ENCODE measurements at places on chromosomes 3 and 15. TPM values are rescaled to one million over a fixed set of nuclear protein-coding genes. Genes with fewer than 3 reads are reported as not detected.

Gene INKA1
- total RNA-seq: 5.2 TPM

Gene UBE3A
- 118 TPM for total RNA-seq

Gene PLSCR2
- total RNA-seq: not detected

Gene GP9
- total RNA-seq: not detected

Gene TIMP4
- total RNA-seq: 0.12 TPM

Gene PDIA3
- total RNA-seq: 317 TPM

Gene ACSBG1
- 9.9 TPM for total RNA-seq

Gene PLXND1
- 54.7 TPM for total RNA-seq

Gene PEX5L
- total RNA-seq: not detected

Gene EAF1
- total RNA-seq: 18.9 TPM

Gene TRPC1
- total RNA-seq: 56.0 TPM

Gene ADAMTS9
- total RNA-seq: not detected

Gene ITIH1
- not detected for total RNA-seq

Gene NRROS
- total RNA-seq: 11.6 TPM

Gene SCN11A
- not detected for total RNA-seq

Gene DNAJA4
- not detected for total RNA-seq

Gene NPAP1
- not detected for total RNA-seq

Gene FOXB1
- not detected for total RNA-seq

Gene TMEM62
- 12.7 TPM for total RNA-seq

Gene CYP1A2
- total RNA-seq: not detected

Gene ABI3BP
- total RNA-seq: not detected

Gene ATP10A
- 14.1 TPM for total RNA-seq

Gene CILP
- total RNA-seq: not detected

Gene CCK
- not detected for total RNA-seq

Gene CSTA
- total RNA-seq: not detected

Gene EAF2
- 3.6 TPM for total RNA-seq

Gene SLC9C1
- not detected for total RNA-seq

Gene SCG5
- not detected for total RNA-seq

Gene CACNA1D
- not detected for total RNA-seq

Gene MCF2L2
- 0.31 TPM for total RNA-seq

Gene LSAMP
- 45.1 TPM for total RNA-seq

Gene ACAD11
- total RNA-seq: 16.8 TPM

Gene ZNF774
- 0.27 TPM for total RNA-seq

Gene DPPA2
- not detected for total RNA-seq

Gene TMEM41A
- 17.2 TPM for total RNA-seq

Gene CCNDBP1
- 32.1 TPM for total RNA-seq

Gene FOXL2NB
- total RNA-seq: not detected

Gene TIPARP
- 33.1 TPM for total RNA-seq

Gene TF
- not detected for total RNA-seq

Gene NUP210
- 45.0 TPM for total RNA-seq

Gene C3orf33
- total RNA-seq: 1.8 TPM

Gene CLDN18
- not detected for total RNA-seq

All from G401 (cell line).